ENCODE measurements at places on chromosomes 5 and 9.
A peak's percentile ranks its signal among the peaks of the same experiment; 100 is the strongest.

DNA sequence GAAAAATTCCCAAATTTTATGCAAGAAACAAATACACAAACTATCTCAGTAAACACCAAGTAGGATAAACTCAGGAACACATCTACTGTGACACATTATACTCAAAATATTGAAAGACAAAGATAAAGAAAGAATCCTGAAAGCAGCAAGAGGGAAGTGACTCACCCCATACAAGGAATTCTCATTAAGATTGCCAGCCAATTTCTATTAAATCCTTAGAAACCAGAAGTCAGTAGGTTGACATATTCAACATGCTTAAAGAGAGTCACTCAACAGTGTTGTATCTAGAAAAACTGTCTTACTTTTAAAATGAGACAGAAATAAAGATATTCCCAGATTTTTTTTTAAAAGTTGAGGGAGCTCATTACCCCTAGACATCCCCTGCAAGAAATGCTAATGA is 15.5 kb downstream of the SPATA31E1 start:
- DNase-seq = no peak

- DNase-seq = no peak
Observed at GRCh38 chr5:171427318-171428167, 8.1 kb downstream of the FGF18 start.

- DNase-seq = peak; percentile 33
Observed at GRCh38 chr9:10250219-10250618, 362.6 kb downstream of the PTPRD start.

DNA sequence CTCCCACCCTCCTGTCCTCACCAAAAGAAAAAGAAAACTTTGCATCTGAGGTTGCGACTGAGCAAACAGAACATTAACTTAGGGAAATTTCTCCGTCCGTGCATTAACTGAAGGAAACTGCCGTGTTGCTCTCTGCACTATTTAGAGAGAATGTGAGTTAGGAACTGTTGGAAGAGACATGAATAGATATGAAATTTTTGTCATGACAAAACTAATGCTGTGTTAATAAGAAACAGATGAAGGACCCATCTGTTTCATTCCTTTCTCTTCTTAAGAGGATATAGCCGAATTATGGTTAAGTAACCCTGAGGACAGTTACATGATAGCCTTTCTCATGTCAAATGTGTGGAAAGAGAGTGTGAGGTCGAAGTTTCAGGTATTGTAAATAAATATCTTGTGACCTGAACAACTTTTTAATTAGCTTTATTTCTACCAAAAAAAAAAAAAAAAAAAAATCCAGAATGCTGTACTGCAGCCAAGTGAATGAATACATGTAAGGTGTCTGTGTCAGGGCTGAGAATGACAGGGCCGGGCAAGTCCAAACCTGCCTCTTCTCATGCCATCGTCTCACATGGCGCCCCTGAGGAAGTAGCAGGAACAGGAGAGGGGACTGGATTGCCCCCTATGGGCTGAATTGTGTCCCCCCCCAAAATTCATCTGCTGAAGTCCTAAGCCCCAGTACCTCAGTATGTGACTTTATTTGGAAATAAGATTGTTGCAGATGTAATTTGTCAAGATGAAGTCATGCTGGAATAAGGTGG is 35.6 kb upstream of the ANKRD33B start:
- DNase-seq = peak; percentile 77

GRCh38 chr9:38694676-38695075 is 25.3 kb downstream of the FAM240B start:
- no peak for DNase-seq

DNA sequence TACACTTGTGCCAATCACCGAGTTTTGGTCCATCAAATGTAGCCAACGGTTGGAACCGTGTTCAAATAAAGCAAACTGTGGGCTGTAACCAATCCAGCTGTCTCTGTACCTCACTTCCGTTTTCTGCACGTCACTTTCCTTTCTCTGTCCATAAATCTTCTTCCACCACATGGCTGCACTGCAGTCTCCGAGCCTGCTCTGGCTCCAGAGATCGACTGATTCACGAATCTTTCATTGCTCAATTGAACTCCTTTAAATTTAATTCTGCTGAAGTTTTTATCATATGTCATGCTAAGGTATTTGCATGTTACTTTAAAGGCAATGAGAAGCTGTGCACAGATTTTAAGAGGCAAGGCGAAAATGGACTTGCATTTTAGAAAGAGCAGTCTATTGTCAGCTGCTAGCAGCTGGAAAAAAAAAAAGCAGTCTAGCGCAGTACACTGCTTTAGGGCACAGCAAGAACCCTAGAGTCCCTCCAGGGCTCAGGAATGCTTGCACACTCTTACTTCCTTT is 13.2 kb downstream of the TTC39B start:
- DNase-seq = no peak

DNA sequence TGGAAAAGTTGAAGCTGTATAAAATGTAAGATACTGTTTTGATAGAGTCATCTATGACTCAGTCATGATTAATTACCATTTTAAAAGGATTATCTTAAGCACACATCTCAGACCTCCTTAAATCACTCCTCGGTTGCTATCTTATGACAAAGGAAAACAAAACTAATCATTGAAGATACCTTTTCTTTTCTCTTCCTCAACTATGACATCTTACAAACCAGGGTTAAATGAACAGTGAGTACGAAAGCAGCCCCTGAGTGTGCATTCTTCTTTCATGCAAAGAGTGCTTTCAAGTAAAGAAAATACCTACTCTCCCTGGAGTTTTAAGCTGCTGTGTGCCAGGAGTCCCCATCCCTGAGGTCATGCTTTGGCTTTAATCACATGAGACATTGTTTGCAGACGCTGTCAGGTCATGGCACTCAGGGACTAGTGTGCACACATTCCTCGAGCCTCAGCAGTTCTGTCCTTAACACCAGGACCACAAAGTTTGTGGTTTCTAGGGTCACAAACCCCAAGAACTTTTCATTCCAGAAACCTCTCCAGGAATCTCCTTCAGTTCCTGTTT is 86.7 kb upstream of the ICE1 start:
- peak; percentile 15 for DNase-seq

GRCh38 chr9:109923806-109924205 is 143.8 kb downstream of the PALM2AKAP2 start:
- DNase-seq = no peak

- no peak for DNase-seq
Observed at GRCh38 chr5:15142458-15142857, 270.9 kb upstream of the ANKH start.

DNA sequence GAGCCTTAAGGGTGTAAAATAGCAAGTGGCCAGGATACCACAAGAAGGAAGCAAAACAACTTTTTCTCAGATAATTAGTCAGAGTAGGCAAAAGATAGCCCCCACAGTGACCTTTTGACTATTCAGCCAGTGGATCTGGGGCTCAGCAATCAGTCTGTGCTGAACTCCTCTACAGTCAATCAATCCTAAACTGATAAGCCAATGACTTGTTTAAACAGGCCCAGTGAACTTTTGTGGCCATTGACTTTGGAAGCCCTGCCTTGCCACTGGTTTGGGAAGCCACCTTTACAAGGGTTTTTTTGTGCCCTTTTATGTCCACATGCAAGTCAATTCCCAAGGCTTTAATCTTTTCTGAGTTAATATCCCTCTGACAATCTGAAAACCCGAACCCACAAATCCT is 1565.0 kb upstream of the WWC1 start:
- DNase-seq = no peak

GRCh38 chr9:87337335-87338087 is 160.2 kb upstream of the DAPK1 start:
- peak; percentile 23 for DNase-seq

DNA sequence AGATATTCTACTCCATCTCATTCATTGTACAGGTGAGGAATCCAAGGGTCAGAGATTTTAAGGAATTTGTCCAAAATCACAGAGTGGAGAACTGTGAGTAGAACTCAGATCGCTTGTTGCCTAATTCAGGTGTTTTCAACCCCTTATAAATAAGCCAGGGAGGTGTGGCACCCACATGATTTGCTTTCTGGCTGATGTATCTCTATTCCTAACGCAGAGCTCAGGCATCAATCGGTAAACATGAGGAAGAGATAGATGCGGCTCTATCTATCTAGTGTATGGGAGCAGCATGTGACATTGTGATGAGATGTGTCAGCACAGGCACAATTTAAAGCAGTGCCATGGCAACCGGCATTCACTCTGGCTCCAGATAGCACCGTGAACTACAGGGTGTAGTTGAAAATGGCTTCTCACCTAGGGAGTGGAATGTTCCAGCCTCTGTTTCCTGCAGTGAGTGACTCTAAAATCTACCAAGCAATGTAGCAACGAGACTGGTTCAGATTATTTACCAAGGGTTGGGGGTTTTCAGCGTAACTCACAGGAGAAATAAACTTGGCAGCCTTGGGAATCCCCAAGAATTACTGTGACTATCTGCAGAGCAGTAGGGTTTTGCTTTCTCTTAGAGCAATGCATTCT is 53.4 kb upstream of the SUB1 start:
- peak; percentile 50 for DNase-seq

GRCh38 chr5:107058803-107059202 is 611.9 kb downstream of the EFNA5 start:
- DNase-seq = no peak

- DNase-seq = peak; percentile 16
Observed at GRCh38 chr5:176334031-176334770, 27.4 kb downstream of the KIAA1191 start.

DNA sequence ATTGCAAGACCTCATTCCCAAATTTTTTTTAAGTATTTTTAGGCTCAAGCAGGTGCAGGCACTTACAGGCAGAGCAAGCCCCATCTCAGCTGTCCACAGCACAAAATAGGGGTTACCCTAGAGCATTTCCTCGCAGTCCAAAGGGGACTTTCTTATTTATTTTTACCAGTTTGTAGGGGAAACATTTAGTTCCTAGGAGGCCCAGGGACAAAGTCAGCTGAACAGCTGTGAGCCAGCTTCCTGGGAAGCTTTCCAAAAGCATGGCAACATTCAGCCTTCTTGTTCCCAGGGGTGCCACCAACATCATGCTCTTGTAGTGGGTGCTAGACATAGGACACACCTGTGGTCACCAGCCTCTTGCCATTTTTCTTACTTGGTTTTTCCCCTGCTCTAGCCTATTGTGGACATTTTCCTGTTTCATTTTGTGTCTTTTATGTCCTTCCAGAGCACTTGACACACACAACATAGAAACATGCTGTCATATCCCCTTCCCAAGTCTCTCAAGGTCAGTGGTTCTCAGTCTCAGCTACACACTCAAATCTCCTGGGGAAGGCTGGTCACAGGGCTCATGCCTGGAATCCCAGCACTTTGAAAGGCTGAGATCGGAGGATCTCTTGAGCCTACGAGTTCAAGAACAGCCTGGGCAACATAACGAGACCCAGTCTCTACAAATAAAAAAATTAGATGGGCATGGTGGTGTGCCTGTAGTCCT is 38.2 kb downstream of the HAVCR1 start:
- DNase-seq = no peak

DNA sequence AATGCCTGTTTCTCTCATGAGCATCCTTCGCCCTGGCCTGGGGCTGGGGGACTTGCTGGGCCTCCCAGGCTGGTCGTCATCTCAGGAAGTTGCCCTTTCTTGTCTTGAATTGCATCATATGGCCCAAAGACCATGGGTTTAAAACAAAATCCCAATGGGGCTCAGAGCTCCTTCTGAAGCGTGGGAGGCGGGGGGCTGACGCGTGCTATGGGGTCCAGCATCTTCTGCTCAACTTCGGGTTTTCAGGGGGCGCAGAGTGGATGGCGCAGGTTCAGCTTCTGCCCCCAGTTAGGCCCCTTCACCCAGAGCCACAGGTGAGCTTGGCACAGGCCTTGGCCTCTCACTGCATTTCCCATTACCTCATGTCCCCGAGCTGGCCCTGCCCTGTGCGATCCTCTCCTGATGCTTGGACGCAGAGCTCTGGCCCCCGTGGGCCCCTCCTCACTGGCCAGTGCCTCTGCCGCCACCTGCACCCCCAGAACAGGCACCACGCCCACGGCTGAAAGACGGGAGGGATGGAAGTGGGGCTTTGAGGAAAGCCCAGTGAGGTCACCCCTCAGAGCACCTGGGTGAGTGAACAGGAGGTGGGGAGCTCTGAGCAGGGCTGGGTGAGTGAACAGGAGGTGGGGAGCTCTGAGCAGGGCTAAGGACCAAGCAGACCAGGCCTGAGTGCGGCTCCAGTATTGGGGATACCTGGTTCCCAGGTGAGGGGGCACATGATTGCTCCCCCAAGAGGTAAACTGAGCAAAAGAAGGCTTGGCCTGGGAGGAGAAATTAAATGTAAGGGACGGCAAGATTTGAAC is 56.0 kb downstream of the TRIP13 start:
- DNase-seq = no peak

DNA sequence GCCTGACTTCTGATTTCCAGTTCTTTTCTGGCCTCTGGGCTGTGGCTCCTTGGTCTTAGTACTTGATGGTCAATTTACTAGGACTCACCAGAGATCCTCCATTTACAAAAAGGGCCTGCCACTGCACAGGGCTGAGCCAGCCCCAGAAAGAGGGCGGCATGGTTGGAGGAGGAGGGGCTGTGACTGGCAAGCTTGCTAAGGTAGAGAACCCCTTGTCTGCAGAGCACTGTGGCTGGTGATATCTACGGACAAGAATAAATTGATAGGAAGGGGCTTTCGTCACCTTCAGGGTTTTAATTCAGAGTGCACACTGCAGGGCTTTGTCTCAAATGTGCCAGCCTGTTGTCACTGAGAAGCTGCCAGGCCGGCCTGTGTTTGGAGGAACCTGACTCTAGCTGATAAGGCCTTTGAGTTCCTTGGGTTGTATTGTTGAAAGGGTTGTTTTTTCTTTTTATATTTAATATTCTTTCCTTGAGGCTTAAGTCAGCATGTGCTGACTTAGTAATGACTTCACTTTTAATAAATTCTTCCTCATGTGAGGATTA is 15.1 kb downstream of the SLC22A5 start:
- DNase-seq = no peak

DNA sequence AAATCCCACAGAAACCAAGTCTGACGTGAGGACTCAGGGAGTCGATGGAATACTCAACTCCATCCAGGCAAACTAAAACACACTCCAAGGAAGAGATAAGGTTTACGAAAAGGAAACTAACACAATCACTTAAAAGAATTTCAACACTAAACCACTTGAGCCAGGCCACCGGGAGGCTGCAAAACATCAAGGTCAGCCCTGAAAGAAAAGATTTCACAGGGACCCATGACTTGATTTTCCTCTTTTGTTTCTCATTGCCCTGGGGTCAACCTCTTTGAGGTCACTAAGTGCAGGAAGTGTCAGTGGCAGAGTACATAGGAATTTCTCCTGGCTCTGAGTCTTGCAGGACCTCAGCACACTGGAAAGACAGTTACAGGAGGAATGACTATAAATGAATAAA is 77.8 kb upstream of the TARS1 start:
- DNase-seq = no peak

DNA sequence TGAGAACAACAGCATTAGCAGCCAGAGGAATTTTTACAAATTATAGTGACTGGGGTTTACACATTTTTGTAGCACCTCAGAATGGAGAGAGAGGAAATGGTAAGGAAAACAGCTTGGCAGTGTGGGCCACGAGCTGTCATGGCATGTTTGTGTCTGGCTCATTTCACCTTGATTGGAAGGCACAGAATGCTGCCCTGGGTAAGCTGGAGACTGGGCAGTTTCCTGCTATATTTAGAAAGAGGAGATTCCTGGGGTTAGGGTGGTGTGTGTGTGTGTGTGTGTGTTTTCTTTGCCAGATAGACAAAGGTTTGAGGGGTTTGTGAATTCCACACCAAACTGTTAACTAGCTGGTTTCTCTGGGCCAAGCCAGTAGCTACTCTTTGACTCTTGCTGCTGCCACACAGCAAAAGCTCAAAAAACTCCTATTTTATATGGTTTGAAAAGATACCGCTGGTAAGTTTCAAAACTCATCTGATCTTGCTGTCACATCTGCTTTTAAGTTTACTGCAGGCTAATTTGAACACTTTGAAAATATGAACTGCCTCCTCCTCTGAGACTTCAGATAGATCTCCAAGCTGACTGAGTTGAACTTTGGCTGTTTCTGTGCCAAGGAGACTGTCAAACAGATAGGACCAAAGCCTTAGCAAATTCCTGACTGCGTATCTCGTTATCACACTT is 9.1 kb downstream of the ARHGAP26 start:
- no peak for DNase-seq

All from MCF 10A (cell line).